Activated CD4-positive, CD25-positive, alpha-beta regulatory T cell (primary cell): ENCODE measurements at places on chromosomes 12 and 14.

DNA sequence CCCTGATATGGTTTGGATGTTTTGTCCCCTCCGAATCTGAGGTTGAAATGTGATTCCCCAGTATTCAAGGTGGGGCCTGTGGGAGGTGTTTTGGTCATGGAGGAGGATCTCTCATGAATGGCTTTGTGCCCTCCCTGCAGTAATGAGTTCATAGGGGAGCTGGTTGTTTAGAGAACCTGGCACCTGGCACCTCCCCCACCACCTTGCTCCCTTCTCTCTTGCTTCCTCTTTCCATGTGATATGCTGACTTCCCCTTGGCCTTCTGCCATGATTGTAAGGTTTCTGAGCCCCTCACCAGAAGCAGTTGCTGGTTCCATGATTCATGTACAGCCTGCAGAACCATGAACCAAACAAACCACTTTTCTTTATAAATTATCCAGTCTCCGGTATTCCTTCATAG is 32.6 kb downstream of the CD163L1 start:
- DNase-seq = no peak

DNA sequence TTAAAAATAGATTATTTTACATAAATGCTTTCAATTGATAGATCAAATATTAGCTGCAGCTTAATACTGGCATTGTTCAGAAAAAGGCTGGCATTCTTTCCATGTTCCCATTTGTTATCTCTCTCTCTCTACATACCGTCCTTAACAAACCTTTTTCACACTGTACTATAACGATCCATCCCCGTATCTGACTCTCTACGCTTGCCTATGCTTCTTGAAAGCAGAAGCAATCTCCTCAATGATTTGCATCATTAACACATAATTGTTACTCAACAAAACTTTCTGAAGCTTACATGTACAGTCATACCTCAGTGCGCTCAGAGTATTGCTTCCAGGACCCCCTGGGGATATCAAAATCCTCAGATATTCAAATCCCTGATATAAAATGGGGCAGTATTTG is 89.7 kb downstream of the TMTC1 start:
- DNase-seq = no peak

GRCh38 chr12:101498252-101498651 is 23.1 kb downstream of the SPIC start:
- no peak for DNase-seq

- DNase-seq = no peak
Measured at GRCh38 chr12:131250951-131251315, 297.2 kb downstream of the ADGRD1 start.

DNA sequence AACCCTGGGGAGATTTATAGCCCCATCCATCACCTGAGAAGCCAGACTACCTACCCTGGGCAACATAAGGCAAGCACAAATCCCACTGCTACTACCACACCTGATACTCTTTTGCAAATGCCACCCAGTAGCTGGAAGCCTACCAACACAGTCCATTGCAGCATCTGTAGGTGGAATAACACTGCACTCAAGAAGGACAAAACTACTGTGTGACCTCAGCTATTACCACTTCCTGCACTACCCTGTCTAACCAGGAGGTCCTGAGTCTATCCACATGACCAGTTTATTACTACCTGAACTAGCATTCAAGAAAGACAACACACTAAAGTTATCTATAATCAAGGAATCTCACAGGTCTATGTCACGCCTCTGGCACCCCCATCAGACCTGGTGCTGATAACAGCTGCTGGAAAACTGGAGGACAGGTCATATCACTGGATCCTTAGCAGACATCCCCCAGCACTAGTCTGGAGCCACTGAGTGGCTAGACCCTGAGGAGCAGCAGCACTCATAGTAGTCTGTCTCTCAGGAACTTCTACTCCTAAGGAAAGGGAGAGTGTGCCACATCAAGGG is 2.9 kb upstream of the CLEC1A start:
- no peak for DNase-seq

- DNase-seq = no peak
Measured at GRCh38 chr14:102154821-102155549, 15.3 kb downstream of the WDR20 start.

GRCh38 chr12:88758176-88758575 is 177.9 kb upstream of the KITLG start:
- DNase-seq = no peak

- DNase-seq = no peak
Measured at GRCh38 chr12:53160000-53160399, 20.5 kb upstream of the ZNF740 start.

- DNase-seq = no peak
Measured at GRCh38 chr12:32698285-32698684, 19.2 kb downstream of the DNM1L start.

DNA sequence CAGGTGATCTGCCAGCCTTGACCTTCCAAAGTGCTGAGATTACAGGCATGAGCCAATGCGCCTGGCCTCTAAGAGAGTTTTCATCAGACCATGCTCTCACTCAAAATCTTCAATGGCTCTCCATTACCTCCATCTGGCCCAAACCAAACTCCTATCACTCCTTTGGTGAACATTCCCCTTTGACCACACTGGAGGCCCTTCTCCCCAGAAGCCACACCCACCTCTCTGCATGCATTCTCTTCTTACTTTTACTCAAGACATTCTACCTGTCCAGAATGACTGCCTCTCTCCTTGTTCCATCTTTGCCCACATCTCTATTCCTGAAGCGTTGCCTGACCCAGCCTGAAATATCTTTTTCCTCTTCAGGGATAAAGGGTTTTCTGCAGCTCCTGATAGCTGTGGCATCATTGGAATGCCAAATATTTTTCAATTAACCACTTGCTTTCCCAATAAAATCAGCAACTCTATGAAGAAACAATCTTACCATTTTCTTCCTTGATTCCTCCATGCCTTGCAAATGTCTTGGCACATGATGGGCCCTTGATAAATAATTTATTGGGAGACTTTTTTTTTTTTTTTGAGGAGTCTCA is 15.5 kb downstream of the PLEK2 start:
- DNase-seq = no peak

DNA sequence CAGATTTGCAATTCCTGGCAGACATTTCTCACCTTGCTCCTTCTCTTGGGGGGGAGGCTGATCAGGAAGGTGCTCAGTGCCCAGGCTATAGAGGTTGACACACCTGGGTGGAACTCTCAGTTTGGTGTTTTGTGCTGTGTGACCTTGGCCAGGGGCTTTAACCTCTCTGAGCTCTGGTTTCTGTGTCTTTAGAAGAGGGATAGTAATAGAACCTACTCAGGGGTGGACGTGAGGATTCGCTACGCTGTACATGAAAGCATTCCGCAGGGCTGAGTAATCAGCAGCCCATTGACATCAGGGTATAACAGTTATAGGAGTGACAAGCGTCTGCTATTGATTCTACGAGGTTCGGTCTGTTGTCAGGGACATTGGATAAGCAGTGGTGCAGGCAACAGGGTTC is 98.1 kb downstream of the PHETA1 start:
- DNase-seq = no peak

DNA sequence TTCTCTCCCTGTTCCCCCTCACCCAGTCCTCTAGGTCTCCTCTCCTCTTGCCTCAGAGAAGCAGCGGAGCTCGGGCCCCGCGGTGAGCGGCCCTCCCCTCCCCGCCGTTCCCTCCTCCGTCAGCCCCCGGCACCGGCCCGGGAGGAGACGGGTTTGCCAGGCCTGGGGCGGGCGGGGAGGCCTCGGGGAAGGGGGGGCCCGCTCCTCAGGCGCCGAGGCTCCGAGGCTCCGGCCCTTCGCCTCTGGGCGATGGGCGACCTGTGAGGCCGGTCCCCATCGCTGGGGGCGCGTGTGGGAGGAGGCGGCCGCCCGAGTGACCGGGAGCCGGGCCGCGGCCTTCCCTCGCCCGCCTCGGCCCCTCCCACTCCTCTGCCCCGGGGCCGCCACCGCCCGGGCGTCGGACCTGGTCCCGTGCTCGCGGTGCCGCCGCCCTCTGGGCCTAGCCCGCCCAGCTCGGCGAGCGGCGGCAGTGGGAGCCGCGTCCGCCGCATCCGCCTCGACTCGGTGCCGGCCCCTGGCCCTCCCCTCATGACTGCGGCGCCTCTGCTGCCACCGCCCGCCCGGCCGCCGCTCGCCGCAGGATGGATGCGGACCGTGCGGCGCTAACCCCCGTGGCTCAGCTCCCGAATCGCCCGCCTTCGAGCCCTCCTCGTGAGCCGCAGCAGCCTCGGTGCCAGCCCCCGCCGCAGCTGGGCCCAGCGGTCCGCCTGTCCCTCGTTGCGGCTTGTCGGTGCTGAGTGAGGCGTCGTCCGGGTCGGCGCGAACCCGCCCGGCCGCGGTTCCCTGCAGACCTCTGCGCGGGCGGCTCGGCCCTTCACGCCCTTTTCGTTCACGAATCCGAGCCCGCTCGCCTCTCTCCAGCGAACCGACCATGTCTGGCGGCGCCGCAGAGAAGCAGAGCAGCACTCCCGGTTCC is 574 bp downstream of the WNK1 start:
- peak; percentile 10 for DNase-seq

- DNase-seq = no peak
Measured at GRCh38 chr12:14614704-14615121, 47.0 kb upstream of the PLBD1 start.

- no peak for DNase-seq
Measured at GRCh38 chr14:91693346-91693745, 38.5 kb downstream of the CATSPERB start.

GRCh38 chr14:97851428-97851995 is 1054.3 kb downstream of the VRK1 start:
- no peak for DNase-seq

DNA sequence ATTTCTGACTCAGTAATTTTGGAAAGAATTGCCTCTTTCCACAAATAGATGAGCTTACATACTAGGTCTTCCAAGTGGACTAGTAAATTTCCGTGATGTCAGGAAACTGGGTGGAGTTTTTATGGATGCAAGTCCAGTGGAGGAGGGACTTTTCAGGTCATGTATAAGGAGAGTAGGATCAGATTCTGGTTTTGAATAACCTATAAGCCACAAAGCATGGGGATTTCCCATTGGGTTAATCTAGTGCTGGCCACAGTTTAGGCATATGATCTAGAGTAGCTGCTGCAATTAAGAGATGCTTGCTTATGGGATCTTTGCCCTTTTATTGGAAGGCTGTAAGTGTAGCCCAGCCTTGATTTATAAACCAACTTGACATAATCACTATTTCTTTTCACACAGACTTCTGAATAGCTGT is 33.8 kb downstream of the STK38L start:
- DNase-seq = no peak

DNA sequence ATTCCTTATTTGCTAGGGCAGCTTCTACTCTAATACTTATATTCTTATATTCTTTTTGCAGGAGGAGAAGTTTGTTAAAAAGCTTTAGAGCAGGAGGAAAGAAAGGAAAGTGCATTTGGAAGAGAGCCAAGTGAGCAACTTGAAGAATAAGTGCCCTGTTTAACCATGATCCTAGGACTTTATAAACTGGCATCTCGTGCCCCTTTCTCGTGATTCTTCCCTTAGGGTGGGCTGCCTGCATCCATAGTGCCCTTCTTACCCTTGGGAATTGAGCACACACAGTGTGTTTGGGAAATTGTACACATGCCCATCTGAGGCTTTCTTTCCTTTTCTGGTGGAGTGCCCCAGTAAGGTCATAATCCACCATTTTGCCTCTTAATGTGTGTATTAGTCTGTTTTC is 141.9 kb downstream of the NUBPL start:
- no peak for DNase-seq

DNA sequence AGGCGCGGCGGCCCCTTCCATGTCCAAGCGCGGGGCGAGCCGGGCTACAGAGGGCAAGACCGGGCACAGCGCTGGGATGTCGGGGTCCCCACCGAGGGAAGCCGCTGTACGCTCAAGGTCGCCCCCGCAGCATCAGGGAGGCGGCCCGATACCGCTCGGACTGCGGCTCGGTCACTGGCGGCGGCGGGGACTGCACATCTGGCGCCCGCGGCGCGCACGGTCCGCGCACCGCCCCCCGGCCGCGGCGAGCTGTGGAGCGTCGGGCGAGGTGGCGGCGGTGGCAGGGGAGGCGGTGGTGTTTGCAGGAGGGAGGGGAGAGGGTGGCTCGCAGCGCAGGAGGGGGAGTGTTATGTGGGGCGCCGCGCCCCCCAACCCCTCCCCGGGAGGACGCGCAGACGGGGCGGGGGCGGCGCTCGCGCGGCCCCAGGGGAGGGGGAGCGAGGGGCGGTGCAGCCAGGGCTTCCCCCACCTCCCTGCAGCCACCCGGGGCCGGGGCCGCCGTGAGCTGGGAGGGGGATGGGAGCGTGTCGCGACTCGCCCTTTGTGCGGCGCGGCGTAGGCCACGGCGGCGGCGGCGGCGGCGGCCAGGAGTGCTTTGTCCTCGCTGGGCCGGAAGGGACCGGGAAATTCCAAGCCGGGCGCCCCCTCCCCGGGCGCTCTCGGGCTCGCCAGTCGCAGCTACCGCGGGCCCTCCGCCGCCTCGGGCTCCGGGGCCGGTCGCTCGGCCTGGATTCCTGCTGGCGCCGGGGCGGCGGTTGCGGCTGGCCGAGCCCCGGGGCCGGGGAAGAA is at the start of gene NUAK1:
TSS of gene NUAK1 (minus strand) at position 322 of the 789 bp plus-strand sequence. CDS start at position 21, 301 bp downstream.
- no peak for DNase-seq

- DNase-seq = no peak
Measured at GRCh38 chr12:95699579-95699978, 91.0 kb downstream of the NTN4 start.

DNA sequence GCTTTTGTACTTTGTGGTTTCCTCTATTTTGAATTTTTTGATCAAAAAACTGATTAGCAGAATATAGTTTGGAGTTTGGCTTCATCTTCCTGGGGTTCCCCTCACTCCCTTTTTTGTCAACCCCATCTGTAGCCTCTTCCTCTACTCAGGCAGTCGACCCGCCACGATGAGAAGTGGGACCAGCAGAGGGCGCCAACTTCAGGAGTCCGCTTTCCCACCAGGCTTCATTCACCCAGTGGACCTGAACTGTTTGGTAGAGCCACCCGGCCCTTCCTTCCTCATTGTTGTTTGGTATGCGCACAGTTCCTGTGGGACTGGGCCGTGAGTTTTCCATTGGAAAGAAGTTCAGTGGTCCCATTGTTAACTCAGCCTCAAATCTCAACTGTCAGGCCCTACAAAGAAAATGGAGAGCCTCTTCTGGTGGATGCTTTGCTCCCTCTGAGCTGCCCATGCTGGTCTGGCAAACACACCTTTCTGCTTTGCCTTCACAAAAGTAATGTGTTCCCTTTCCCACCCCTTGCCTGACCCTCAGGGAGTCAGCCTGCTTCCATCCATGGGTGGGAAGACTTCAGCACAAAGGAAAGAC is 21.7 kb downstream of the TMBIM6 start:
- DNase-seq = peak; percentile 72

DNA sequence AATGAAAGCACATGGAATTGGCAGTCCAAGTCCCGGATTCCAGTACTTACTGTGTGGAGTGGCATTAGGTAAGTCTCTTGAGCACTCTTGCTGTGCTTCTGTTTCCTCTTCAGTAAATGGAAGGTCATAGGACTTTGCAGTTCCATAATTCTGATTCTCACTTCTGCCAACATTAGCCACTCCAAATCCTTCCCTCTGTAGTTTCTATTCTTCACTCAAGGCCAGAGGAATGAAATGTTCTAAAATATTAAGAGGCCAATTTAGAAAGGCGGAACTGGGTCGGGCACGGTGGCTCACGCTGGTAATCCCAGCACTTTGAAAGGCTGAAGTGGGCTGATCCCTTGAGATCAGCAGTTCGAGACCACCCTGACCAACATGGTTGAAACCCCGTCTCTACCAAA is 19.8 kb upstream of the SLC5A8 start:
- no peak for DNase-seq
